Lower leg skin (tissue), 4 donors: ENCODE measurements at places on chromosomes 16 and 17. TPM values are rescaled to one million over a fixed set of nuclear protein-coding genes. Genes with fewer than 3 reads are reported as not detected.

GRCh38 chr17:30378241-30378824 lies 394 bp upstream of the CPD start:
- DNase-seq = no peak

Gene YBX2
- total RNA-seq = 0.17 TPM

- no peak for DNase-seq
Measured at GRCh38 chr16:90043526-90043925, 24.3 kb upstream of the DBNDD1 start.

DNA sequence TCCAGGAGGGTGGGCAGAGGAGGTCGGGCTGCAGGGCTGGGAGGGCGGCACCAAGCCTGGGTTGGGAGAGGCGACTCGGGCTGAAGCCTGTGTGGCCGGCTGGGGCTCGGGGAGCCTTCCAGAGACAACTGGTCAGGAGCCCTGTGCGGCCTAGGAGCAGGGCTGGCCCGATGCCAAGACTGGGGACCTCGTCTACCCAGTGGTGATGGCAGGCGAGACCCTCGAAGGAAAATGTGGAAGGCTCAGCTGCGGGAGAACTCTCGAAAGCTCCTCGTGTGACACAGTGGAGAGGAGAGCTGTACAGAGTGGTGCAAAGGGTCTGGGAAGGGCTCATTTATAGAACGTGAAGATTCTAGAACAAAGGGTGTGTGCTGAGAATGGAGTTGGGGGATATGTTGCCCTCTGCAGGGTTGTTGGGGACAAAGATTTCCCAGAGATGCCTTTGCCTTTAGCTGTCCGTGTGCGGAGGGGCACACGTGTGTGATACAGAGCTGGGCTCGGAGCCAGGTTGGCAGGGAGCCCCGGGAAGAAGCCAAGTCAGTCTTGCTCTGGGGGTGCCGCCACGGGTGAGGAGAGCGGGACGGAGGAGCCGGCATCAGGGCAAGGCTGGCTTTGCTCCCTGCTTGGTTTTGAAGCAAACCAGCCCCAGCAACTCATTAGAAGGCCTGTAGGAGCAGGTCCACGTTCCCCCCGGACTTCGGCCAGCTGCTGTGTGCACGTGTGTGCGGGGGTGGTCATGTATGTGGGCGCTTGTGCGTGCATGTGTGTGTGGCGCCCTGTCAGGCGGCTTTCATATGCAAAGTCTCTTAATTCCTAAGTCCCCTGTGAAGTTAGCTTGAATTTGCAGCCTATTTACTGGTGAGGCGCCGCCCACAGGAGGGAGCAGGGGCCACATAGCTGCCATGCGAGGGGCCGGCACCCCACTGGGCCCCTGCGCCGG lies 132.4 kb upstream of the CHMP6 start:
- no peak for DNase-seq

DNA sequence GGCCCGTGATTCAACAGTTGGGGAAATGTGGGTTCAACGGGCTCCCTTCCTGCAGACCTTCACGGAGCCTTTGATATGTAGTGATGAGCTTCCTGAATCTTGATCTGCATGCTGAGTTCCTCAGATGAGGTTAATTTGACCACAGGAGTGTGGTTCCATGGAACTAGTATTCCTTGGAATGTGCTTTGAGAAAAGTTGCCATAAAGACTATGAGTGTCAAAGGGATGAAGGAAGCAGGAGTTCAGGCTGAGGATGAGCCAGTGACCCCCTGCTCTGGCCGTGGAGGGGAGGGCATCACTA lies 229.2 kb downstream of the MSI2 start:
- DNase-seq = no peak

- DNase-seq = no peak
Measured at GRCh38 chr17:19718613-19719354, 2.4 kb upstream of the SLC47A2 start.

- no peak for DNase-seq
Measured at GRCh38 chr17:17200831-17201230, 5.3 kb downstream of the PLD6 start.

GRCh38 chr17:8275421-8276290 lies 12.8 kb upstream of the RANGRF start:
- DNase-seq = no peak

DNA sequence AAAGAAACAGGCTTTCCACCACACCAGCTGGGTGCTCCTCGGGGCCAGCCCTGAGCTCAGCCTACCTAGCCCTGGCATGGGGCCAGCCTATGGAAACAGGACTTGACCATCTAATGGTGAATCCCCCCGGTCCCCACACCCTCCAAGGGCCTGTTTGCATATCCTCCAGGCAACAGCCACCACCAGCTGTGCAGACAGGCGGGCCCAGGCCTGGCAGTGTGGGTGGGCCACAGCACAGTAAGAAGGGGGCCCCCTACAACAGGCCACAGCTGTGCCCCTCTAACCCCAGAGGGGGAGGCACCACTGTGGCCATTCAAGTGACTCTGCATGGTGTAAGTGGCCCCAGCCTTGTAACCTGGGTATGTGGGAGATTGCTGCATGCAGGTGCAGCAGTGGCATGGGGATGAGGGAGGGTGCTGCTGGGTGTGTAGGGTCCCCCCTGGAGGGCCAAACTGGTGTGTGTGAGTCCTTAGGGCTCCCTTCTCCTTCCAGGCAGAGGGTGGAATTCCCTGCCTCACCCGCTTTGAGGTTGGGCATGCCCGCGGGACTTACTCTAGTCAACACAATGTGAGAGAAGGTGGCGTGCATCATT lies 148.2 kb downstream of the C16orf78 start:
- no peak for DNase-seq

DNA sequence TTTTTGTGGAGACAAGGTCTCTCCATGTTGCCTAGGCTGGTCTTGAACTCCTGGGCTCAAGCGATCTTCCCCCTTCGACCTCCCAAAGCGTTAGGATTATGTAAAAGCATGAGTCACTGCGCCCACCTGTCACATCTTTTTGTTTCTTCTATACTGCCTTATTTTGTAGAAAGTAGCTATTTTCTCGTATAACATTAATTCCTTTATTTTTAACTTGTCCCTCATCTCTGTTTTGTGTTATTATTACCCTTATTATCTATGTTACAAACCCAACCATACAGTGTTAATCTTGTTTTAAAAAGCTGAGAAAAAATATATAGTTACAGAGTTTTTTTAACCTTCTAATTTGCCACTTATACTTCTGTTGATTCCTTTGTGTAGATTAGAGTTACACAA lies 1.4 kb upstream of the TXNDC11 start:
- no peak for DNase-seq

DNA sequence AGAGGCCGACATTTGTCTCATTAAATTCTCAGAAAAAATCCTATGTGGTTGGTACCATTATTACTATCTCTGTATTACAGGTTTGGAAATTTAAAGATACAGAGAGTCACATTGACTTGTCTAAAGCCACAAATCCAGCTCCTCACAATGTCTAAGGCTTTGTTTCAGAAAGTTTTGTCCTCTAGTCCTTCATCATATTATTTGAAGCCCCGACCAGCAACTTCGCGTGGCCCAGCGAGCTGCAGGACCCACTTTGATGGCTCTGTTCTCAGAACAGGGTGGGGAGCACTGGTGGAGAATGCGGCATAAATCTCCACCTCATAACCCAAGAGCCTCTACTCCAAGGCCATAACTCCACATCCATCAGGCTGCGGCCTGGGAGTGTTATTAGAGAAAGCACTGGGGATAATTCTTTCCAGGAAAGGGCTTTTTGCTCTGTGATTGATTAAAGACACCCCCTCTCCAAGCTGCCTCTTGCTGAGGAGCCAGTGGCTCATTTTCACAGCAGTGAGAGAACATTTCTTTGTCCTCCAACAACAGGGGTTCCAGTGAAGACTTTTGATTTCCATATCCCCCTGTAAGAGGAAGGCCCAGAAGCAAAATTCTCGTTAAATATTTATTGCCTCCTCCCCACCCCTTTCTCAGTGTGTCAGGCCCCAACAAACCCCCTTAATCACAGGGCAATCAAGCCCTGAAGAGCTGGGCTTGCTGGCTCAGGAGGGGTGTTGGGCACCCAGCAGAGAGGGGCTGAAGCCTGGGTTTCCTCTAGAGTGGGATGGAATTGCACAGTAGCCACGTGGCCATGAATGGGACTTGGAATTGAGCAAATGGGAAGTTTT lies 113.7 kb upstream of the CDH11 start:
- no peak for DNase-seq

Gene CA4
- total RNA-seq = 1.9 TPM

GRCh38 chr17:37642681-37643080 lies 565 bp downstream of the DDX52 start:
- no peak for DNase-seq

- peak; percentile 56 for DNase-seq
Measured at GRCh38 chr17:19546289-19547065, 12.8 kb downstream of the SLC47A1 start.

Gene CHRNE
- 0.53 TPM for total RNA-seq

- DNase-seq = peak; percentile 62
Measured at GRCh38 chr17:21512307-21513011, 136.3 kb downstream of the KCNJ12 start.

Gene ZG16
- not detected for total RNA-seq

- DNase-seq = no peak
Measured at GRCh38 chr17:42778570-42778969, 1.8 kb upstream of the WNK4 start.

- DNase-seq = no peak
Measured at GRCh38 chr17:54867634-54868033, 33.0 kb upstream of the TOM1L1 start.

GRCh38 chr16:4846503-4846900 lies 586 bp downstream of the GLYR1 start:
- DNase-seq = peak; percentile 89

DNA sequence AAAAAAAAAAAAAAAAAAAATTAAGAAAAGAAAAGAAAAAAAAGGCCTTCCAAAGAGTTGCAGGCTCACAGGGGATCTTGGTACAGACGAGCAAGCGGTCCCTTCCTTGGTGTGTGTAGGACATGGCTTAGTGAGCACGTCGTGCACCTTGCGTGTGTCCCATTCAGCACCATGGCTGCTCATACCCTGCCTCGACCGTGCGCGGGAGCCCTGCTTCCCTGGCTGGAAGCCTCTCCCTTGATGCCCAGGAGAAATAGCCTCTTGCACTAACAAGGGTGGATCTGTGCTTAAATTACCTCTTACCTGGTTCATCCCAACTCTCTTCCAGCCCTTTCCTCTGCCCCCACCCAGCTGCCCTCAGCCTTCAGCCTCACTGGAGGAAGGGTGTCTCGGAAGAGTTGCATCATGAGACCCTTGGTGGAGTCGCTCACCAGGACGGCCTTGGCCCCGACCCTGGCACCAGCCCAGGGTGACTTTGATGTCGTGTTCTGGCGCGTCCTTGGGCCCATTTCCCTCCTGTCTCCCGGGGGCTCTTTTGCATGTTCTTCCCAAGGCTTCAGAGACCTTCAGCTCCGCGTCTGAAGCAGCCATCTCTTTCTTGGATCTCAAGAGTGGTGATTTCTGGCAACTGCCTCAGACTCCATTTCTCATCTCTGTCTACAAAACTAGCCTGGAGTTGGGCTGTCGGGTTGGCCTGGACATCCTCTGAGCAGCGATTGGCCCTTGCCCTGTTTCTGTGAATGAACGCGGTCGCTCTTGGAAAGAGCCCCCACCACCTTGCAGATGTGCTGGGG lies 127.2 kb downstream of the CMIP start:
- DNase-seq = no peak

Gene RAB37
- not detected for total RNA-seq

DNA sequence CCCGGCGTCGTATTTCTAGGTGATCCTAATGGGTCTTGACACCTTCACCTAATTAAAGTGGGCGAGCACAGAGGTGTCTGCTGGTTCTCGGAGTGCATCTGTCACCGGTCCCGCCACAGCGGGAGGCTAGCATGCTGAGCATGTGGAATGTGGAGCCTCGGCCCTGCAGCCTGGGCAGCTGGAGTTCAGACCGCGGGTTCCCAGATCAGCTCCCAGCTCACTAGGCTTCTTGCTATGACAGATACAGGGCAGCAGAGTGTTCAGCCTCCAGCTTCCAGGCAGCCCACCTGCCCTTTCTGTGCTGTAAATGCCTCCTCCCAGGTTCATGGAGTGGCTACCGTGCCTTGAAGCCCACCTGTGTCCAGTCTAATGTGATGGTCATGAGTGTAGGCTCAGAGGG lies 166.7 kb downstream of the CPPED1 start:
- DNase-seq = no peak

GRCh38 chr17:35449371-35449931 lies 885 bp upstream of the SLFN13 start:
- peak; percentile 87 for DNase-seq

Gene OR3A3
- not detected for total RNA-seq

DNA sequence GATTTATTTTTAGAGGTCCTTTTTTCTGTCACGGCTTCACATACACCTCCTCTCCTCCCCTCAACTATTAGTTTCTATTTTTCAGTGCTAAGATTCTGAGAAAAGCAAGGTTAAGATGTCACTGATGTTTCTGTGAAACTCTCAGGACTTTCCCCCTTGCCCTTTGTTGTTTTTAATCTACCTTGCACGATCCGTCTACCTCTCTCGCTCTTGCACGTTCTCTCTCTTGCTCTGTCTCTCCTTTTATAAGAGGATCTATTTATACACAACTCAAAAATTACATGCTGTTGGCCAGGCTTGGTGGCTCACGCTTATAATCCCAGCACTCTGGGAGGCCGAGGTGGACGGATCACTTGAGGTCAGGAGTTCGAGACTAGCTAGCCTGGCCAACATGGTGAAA lies 43.6 kb downstream of the RPA1 start:
- no peak for DNase-seq

Gene SNAI3
- total RNA-seq = 0.17 TPM

Gene NPIPB9
- 2.7 TPM for total RNA-seq

- no peak for DNase-seq
Measured at GRCh38 chr17:10238661-10239060, 40.3 kb upstream of the GAS7 start.

Gene MATCAP1
- 8.9 TPM for total RNA-seq

Gene CES4A
- total RNA-seq = 95.8 TPM

DNA sequence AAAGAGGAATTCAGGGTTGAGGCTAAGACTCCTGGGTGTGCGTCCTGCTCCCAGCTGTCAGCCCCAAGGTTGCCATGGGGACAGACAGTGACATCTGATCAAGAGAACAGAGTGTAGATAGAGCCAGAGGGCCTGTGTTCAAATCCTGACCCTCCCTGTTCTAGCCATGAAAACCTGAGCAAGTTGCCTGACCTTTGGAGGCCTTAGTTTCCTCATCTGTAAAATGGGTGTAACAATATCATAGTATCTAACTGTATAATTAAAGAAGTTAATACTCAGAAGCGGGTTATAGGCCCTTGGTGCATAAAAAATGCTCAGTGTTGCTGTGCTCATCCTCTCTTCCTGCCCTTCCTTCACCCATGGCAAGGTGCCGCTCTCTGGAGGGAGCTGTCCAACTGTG lies 28.7 kb upstream of the FOXF1 start:
- no peak for DNase-seq

GRCh38 chr17:50297407-50297865 lies 23.2 kb downstream of the TMEM92 start:
- DNase-seq = peak; percentile 68
